Mesenchymal stem cell (in vitro differentiated cells and primary cell): ENCODE measurements at places on chromosomes 3 and 15.
A peak's percentile ranks its signal among the peaks of the same experiment; 100 is the strongest.

DNA sequence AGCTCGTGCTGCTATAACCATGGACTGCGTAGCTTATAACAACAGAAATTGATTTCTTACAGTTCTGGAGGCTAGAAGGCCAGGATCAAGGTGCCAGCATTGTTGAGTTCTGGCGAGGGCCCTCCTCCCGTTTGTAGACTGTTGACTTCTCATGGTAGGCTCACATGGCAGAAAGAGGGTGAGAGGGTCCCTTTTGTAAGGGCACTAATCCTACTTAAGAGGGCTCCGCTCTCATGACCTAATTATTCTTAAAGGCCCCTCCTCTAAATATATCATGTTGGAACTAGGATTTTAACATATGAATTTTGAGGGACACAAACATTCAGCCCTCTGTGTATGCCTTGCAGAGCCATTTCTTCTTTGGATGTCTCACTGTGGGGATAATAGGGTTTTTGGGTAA lies 28.8 kb upstream of the PYDC2 start:
- DNase-seq: no peak

DNA sequence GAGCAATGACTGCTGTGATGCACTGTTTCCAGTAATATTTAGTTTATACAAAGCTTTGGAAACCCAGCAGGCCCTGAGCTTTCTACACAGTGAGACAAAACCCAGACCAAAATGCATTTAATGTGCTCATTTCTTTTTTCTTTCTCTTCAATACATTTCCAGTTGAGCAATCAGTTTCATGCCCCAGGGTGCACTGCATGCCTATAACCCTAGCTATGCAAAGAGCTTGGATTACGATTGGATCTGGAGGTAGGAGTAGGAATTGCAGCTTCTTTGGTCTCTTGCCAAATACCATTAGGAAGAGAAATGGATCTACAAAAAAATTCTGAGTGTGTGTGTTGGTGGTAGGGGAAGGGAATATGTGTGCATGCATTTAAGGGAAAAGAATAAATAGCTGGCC lies 1001.4 kb downstream of the SQOR start:
- DNase-seq: peak; percentile 46

- no peak for DNase-seq
These were observed 621.7 kb downstream of the ZPLD1 start for GRCh38 chr3:103056542-103056941.

DNA sequence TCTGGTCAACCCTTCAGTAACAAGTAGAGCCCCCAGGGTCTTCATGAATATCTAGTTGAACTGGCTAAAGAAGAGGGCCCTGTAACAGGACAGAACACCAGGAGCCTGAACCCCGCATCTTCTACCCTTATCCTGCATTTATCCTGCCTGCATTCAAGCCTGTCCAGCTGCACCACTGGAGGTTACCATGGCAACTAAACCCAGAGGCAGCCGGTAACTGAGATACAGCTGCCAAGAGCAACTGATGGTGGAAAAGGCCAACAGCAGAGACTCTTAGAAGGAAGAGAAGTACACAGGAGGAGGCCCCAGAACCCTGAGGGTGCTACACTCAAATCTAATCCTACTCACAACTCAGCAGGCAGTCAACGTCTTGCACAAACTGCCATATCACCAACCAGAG lies 3.7 kb upstream of the PRKAR2A start:
- peak; percentile 30 for DNase-seq

DNA sequence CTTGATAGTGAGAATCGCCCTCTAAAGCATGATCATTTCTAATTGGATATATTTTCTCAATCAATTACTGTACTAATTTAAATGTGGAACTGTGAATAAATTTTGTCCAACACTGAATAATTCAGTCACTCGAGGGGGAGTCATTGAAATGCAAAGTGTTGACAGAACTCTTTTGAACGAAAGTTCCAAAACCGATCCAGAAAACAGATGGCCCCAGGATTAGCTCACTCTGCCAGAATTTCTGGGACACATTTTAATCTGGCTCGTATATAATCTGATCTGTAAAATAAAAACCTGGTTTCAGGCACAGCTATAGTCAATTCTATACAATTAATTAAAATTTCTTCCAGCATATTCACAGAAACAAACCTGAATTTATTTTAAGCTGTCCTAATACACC lies 580.4 kb downstream of the ROBO1 start:
- DNase-seq: no peak

- no peak for DNase-seq
These were observed 12.8 kb downstream of the MYZAP start for GRCh38 chr15:57604507-57604906.

DNA sequence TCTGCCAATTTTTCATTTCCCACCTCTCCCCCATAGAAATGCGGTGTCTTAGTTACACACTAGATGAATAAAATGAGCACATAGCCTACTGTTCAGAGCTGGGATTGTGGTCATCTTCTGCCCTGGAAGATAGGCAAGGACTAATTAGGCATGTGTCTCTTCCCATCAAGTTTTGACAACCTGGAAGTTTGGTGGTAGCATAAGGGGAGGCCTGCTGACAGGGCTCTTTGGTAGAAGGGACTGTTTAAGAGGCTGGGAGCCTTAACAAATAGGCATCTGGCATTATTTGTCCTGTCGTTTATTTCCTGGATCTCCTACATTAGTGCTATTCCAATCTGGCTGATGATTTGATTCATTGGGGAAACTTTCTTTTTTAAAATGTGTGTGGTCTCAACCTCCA lies 512.3 kb downstream of the ZNF385D start:
- DNase-seq: no peak

DNA sequence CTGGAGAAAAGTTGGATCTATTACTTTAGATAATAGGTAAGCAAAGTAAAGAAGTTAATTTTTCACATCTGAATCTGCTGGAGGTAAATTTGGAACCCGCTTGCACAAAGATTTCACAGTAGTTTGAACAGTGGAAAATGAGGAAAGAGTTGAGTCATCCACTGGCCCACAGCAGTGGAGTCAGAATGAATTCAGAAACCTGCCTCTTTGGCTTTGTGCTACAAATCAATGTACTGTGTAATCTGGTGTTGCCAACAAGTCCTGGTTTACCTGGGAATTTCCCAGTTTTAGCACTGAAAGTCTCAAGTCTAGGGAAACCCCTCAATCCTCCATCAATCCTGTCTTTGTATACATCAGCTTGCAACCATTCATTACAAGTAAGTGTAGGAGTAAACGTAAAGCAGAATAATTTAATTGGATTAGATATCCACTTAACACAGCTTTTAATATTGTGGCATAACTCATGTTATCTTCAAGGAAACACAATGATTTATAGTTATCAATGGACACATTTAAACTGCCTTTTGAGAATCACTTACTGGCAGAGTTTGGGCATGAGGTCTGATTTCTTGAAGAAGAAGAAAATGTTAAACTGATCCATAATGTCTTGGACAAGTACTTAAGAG lies 100.6 kb downstream of the DCLK3 start:
- peak; percentile 12 for DNase-seq

DNA sequence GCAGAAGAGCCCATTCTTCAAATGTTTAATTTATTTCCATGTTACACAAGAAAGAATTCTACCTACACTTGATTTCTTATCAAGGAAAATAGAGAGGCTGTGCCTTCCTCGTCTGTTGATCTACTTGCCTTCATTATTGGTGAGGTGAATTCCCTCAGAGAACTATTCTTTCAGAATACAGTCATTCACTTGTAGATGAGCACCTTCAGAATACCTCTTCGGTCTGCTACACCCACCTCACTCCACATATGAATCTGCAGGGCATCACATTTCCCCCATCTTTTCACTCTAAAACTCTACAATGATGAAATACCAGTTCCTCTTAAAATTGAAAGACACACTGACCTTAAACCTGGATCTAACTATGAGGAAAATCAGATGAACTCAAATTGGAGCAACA lies 43.0 kb downstream of the TAFA4 start:
- no peak for DNase-seq

DNA sequence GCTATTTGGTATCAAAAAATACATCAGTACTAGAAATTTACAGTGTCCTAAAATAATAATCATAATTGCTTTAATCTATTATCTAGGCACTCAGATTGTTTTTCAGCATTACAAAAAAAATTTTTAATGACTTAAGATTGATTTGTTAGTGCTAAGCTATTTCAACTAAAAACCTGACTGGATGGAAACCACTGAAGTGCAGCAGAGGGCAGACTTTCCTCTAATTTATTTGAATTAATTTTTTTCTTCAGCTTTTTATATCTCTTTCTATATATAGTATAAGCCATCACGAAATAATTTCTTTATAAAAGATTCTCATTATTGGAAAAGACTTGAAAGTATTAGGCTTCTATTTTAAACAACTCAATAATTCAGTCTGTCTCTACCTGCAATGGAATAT lies 131.4 kb downstream of the IQCH start:
- DNase-seq: no peak

DNA sequence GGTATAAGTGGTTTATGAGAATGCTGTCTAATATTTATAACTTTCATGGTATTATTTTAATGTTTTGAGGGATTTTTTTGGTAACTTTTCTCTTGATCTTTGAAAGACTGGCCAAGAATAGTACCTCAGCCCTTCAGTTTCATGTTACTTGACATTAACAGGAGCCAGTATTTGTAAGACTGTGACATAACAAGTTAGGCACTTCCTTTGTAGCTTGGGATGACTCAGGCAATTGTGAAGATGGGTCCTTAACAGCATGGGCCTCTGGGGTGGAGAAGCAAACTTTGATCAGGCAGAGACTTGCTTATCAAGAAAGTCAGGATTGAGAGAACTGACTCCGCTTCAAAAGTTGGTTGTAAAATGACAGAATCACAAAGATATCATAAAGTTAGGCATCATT lies 9.5 kb downstream of the LRRC49 start:
- DNase-seq: peak; percentile 83

DNA sequence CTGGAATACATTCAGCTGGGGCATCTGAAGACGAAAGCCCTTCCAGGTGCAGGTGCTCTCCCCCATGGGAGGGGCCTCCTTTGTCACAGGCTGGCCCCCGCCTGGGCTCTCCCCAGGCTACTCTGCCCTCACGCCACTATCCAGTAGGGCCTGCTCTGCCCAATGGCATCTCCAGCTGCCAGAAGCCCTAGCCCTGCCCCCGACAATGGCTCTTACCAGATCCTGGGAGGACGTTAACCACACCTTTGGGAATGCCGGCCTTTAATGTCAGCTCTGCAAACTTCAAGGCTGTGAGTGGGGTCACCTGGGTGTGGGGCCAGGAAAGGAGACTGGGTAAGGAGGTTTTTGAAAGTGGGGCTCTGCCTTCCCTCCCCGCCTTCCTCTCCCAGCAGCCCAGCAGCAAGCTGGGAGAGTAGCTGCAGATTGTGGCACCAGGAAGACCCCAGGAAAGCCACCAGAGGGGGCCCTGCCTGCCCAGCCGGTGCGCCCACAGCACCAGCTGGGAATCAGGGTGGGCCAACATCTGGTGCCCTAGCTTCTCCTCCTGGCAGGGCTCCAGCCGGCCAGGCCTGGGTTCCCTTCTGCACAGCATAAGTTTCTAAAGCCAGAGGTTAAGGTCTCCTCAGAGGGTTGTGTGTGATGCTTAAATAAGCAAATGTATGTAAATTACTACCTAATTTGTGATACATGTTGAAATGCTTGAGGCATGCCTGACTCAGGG lies 40.4 kb upstream of the SLC41A3 start:
- DNase-seq: no peak

GRCh38 chr3:189049458-189050236 lies 122.1 kb upstream of the TPRG1 start:
- no peak for DNase-seq

- no peak for DNase-seq
These were observed 660 bp upstream of the ADAMTSL3 start for GRCh38 chr15:83653288-83653638.

DNA sequence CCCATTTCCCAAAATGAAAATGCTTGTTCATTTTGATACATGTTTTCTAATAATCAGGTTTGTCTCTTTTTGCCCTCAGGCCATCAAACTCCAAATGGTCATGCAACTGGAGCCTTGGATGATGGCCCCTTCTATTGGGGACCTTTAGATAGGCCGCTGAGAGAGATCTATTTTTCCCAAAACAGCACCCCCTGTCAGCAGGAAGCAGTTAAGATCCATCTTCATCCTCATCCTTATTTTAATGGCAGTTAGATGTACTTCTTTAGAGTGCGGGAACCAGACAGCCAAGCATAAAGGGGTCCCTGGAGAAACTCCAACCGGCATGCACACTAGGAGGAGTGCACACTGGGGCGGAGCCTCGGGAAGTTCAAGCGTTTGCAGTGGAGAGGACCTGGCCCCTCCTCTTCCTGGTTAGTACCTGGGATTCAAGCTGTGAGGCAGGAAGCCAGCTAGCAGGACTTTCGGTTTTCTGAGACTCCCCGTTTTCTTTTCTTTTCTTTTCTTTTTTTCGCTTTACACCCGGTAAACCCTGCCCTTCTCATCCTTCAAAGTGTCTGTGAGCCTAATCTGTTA lies 31.9 kb upstream of the STRIT1 start:
- no peak for DNase-seq

DNA sequence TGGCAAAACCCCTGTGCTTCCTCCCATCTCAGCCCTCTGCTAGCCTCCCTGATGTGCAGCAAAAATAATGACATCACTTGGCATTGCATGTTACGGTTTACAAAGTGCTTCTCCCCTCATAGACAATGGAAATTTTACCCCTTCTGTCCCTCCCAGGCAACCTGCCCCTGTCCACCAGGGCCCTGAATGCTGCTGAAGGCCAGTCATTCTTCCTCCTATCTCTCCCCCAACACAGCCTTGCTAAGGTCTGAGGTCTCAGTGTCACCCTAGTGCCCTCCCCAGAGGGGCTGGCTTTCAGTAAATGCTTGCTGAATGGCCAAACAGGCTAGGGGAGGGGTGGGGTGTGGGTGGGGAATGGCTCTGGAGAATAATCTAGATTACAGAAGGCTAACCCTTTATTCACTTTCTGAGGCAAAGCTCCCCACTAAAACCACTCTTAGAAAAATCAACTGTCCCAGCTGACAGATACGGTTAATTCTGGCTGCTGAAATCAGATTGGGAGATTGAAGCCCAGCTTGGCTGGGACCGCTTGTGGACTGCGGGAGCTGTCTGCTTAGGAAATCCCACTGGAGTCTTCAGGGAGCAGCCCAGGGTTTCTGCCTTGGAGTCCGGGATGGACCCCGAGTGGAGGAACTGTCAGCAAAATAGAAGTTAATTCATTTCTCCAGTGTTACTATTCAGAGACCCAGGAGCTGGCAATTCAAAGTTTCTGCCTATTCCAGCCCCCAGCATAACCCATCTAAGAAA lies 22.9 kb downstream of the ANP32A start:
- no peak for DNase-seq

DNA sequence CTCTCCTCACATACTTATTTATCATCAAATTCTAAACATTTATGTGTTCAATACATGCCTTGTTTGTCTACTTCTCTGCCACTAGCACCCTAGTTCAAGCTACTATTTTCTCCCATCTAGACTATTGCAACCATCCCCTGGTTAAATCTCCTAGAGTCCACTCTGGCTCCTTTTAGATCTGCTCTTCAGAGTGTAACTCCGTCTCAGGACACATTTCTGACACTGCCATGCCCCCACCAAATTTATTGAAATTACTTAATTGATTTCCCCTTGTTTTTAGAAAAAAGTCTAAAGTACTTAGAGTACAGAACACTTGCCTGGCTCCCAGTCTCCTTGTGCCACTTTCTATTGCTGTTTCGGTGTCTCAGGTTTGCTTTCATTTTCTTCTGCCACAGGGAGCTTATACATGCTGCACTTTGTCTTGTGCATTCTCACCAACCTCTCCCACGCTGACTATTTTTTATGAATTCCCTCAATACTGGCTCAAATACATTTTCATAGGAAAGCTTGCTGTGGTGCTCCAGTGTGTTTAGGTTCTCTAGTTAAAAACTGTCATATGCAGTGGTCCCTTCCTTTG lies 792.3 kb downstream of the DIPK2A start:
- DNase-seq: no peak

GRCh38 chr3:175573226-175573625 lies 714.1 kb downstream of the NAALADL2 start:
- no peak for DNase-seq
